Bronchial epithelial cell (primary cell): ENCODE measurements at places on chromosomes 16 and 17.

DNA sequence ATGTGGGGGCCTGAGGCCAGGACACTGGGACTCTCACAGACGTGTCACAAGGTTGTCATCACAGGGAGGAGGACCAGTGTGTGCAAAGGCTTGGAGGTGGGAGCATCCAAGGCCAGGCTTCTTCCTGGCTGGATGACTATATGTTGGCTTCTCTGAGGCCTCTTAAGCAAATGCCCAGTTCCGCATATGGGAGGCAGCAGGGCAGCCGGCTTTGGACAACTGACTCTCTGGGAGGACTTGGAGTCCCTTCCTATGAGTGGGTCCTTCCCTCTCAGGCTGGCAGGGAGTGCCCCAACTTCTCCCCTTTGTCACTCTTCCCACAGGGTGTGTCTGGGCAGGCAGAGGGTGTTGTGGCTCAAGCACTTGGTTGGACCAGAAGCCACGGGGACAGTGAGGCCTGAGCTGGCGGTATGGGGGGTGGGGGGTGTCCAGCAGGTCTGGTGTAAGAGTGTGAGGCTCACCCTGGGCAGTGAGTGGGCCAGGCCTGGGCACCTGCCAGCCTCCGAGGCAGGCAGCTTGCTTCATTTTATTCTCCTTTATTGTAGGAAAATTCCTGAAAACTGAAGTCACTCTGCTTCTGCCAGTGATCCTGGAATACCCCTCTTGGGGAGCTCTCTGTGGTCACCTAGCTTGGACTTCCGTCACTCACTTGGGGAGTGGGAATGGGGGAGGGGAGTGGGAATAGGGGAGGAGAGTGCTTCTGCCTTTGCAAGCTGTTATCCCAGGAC lies 14.9 kb downstream of the ADGRG1 start:
- no peak for DNase-seq

DNA sequence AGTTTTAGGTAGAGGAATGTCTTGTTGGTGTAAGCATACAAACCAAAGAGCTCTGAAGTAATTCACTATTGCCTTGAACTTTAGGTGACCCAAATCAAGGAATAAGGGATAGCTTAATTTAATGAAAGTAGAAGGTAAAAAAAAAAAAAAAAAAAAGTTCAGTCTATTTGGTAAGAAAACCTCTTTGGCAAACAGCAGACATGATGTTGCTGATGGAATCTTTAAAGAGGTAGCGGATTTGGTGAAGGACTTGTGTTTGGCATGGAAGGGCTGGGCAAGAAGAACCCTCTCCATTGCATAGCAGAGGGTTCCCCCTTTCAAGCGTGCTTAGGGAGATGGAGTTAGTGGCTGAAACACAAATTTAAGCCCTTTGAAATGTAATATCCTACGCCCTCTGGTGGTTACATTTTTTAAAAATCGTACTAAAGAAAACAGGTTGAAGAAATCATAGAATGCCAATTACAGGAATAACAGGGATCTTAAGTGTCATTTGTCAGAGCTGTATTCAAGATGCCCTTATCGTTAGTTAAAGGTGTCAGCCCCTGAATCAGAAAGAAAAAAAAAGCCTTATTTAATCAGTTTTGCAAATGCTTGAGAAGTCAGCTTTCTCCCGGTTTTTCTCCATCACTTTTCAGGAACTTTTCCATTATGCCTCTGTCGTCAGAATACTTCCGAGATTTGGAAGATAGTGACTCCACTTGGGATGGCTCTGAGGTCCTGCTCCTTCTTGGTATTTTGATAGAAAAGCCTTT lies 383.1 kb downstream of the KCNJ2 start:
- DNase-seq = peak; percentile 49

- no peak for DNase-seq
Observed at GRCh38 chr16:78306361-78306760, 206.9 kb downstream of the WWOX start.

- no peak for DNase-seq
Observed at GRCh38 chr16:7004266-7004665, 328.4 kb upstream of the RBFOX1 start.

DNA sequence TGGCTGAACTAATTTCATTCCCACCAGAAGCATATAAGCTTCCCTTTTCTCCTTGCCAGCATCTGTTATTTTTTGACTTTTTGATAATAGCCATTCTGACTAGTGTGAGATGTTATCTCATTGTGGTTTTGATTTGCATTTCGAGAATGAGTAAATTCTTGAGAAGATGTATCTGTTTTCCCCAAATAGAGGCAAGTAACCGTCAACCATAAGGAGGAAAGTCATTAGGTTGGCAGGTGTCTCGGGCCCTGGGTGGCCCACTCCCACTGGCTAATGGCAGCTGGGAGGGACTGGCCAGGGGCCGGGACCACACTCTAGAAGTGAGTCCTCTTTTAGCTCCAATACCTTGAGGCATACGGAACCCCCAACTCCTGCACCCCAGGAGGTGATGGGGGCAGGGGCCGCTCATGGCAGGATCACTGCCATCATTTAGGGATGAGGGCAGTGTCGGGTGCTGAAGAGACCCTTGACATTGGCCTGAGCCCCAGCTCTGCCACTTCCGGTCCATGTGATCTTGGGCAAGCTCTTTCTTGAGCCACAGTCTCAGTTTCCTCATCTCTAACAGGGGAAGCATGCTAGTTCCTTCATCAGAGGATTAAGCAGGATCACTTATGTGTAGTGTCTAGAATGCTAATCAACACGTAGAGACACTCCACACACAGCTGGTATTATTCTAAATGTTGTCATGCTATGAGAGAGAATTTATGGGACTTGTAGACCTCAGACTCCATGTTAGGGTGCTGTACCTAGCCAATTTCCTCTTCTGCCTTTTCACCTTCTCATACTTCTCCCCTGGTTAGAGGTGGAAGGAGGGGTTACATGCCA lies 44.3 kb downstream of the RGS9 start:
- no peak for DNase-seq

DNA sequence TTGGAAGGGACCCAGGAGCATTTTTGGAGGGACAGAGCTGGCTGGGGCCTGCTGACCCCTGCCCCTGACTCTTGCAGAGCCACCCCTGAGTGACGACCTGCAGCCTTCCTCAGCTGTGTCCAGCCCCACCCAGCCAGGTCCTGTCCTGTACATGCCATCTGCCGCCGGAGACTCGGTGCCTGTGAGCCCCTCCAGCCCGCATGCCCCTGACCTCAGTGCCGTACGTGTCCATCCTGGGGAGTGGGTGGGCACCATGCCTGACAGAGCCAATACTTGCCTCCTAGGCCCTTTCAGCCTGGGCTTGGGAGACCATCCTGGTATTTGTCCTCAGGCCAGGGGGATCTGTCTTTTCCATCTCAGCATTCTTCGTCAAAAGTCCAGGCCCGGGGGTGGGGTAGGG lies 27.5 kb downstream of the UNC13D start:
- no peak for DNase-seq

- DNase-seq = no peak
Observed at GRCh38 chr17:27438348-27438998, 17.8 kb upstream of the KSR1 start.

DNA sequence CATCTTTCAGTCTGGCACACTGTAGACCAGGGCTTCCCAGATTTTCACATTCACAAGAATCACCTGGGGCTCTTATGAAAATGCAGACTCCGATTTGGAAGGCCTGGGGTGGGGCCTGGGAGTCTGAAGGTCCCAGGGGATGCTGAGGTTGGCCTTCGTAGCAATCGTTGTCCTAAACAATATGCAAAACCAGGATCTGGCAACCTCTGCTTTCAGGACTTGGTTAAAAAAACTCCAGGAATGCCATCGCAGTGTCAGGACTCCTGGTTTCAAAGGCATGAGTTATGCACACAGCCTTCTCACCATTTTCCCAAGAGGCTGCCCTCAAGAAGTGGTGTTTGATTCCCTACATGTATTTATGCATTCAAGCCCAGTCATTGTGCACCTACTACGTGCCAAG lies 6.7 kb downstream of the CLEC19A start:
- no peak for DNase-seq

- DNase-seq = peak; percentile 44
Observed at GRCh38 chr16:28189245-28189644, 22.5 kb downstream of the XPO6 start.

GRCh38 chr16:46649588-46650253 lies 28.5 kb upstream of the SHCBP1 start:
- no peak for DNase-seq

- DNase-seq = no peak
Observed at GRCh38 chr17:77867308-77867781, 91.2 kb upstream of the TNRC6C start.

DNA sequence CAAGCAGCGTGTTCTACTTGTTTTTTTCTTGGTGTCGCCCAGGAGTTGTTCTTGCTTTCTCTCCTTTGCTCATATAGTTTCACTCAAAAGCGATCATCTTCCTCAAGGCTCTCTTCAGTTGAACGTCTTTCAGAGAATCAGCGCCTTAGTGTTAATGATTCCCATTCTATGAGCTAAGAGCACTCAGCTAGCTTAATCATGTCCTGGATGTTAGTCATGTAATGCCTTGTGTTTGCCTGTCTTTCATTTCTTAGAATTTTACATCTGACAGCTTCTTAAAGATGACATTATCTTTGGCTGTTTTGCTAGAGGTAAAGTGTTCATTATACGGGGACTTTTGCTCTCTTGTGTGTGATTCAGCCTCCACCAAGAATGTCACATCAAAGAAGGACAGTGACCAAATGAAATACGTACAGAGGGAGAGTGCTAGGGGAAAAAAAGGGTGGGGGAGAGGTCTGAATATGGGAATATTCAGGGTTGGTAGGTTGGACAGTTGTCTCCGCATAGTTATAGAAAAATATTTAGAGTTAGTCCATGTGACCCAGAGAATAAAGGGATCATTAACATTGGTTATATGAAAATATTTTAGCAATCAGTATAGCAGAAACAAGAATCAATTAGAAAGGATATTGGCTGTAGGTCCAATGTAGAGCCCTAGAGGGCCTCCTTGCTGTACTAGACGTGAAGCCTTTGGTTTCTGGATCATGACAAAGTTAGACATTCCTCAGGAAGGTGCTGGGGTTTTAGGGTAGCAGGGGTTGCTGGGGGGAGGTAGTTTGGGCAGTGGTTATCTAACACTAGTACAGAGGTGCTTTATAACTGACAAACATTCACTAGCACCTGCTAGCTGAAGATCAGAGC lies 31.9 kb upstream of the ANKFN1 start:
- no peak for DNase-seq

DNA sequence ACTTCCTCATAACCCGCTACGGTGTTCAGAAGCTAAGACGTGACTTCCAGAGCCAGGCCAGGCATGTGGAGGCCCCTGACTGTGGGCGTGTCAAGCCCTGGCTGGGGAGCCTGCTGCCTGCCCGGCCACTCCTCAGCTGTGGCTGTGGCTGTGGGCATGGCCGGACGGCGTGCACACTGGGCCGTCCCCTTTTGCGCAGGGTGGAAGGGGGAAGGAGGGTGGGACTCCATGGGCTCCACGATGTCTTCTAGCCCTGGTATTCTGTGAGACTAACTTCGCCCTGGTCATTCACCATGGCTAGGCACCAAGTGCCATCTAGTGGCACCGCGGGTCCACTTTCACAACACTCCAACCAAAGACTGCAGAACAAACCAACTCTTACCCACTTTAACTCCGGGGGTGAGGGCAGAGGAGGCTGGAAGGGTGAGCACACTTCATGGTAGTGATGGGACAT lies 67.9 kb downstream of the N4BP1 start:
- DNase-seq = peak; percentile 51

GRCh38 chr16:53773150-53773846 lies 69.3 kb downstream of the FTO start:
- DNase-seq = peak; percentile 79

- no peak for DNase-seq
Observed at GRCh38 chr17:57499648-57500049, 243.3 kb downstream of the MSI2 start.

- peak; percentile 52 for DNase-seq
Observed at GRCh38 chr17:65109990-65110680, 27.0 kb upstream of the RGS9 start.

- no peak for DNase-seq
Observed at GRCh38 chr16:2507052-2507659, 6.6 kb upstream of the ATP6V0C start.
